Activated T-helper 1 cell treated with anti-CD3 and anti-CD28 coated beads, Interleukin-12 subunit alpha, Interleukin-12 subunit beta, Interleukin-2, Interleukin-4 antibody, amounts not matched to agents 30 ng/mL and 10 ng/mL and 1 ng/mL, durations not matched to agents 14 hours and 24 hours and 36 hours (primary cell): ENCODE measurements at places on chromosomes 12 and 14.
A peak's percentile ranks its signal among the peaks of the same experiment; 100 is the strongest.

- DNase-seq = no peak
Observed at GRCh38 chr12:51533799-51534198, 57.2 kb upstream of the SCN8A start.

GRCh38 chr12:91890742-91891141, 254.9 kb downstream of the BTG1 start:
- no peak for DNase-seq

DNA sequence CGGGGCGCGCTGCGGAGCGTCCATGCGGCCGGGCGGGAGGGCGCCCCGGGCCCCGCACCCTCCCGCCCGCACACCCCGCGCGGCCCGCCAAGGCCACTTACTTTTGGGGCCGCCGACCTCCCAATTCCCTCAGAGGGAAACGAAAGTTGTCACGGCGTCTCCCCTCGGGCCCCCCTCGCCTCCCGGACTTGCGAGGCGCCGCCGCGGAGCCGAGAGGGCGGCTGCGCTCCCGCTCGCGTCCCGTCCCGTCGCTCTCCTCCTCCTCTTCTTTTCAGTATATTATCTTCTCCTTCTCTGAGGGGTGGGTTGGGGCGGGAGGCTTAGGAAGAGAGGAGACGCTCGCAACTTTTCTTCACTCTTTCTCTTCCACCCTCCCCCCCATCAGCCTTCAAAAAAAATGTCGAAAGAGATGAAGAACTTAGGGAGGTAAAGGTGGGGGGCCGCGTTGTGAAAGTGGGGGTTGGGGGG, 613 bp downstream of the DUSP16 start:
- DNase-seq = peak; percentile 14

- DNase-seq = no peak
Observed at GRCh38 chr12:2683283-2684025, 111.3 kb upstream of the FKBP4 start.

DNA sequence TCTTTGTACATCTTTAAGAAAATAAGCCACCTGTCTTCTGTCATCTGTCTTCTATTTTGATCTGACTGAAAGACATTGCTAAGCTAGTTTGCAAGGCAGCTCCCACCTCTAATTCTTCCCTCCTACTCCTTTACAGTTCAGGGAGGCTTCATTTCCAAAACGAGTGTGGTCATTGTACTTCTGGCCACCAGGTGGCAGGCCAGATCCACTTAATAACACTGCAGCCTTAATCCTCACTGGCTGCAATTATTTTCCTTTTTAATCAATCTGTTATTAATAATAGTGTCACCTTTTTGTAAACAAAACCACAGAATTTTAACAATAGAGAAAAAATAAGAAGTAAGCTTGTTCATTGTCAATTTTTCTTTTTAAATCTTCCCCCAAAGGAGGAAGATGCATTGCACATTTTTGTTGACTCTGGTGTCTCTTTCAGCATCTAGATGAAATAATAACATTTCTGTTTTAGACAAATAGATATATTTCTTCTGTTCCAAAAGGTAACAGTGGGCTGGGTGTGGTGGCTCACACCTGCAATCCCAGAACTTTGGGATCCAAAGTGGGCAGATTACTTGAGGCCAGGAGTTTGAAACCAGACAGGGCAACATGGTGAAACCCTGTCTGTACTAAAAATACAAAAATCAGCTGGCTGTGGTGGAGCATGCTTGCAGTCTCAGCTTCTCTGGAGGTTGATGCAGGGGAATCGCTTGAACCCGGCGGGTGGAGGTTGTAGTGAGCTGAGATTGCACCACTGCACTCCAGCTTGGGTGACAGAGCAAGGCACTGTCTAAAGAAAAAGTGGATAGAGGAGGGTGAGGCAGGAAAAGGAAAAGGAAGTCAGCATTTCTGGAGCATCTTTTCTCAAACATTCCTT, 23.3 kb downstream of the GABARAPL1 start:
- no peak for DNase-seq

- DNase-seq = no peak
Observed at GRCh38 chr12:1530592-1531152, 63.7 kb downstream of the FBXL14 start.

DNA sequence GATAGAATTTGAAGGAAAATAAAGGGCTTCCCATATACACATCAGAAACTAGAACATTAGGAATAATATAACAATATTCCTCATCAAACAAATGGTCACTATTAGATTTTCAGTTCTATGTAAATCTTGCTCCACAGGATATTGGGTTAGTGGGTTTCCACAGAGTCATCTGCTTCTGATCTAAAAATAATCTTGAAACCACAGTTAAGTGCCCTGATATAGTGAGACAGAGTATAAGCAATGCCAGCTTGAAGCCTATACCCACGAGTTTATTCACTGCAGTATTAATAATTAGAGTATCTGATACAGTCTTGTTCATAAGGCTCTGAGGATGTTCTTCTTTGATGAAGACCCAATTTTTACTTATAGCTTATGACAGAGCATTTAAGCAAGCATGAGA, 74.5 kb upstream of the ATF7IP start:
- no peak for DNase-seq

GRCh38 chr12:52187206-52187605, 4.6 kb downstream of the KRT80 start:
- DNase-seq = no peak

- no peak for DNase-seq
Observed at GRCh38 chr12:75954041-75954440, 77.5 kb downstream of the PHLDA1 start.

DNA sequence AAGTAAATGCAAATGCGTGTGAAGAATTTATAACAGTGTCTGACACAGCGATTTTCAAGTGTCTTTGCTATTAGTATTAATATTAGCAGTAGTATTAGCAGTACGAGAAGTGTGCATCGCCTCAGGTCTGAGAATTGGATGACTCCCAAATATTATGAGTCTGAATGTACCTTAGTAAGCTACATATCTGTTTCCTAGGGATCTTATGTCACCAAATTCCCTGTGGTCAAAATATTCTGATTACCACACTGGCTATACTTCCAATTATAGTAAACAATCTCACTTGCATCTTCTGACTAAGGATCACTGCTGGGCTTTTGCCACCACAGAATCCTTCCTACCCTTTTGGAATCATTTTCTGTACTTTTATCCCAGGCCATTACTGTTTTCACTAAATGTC, 396.0 kb upstream of the MIS18BP1 start:
- DNase-seq = no peak

DNA sequence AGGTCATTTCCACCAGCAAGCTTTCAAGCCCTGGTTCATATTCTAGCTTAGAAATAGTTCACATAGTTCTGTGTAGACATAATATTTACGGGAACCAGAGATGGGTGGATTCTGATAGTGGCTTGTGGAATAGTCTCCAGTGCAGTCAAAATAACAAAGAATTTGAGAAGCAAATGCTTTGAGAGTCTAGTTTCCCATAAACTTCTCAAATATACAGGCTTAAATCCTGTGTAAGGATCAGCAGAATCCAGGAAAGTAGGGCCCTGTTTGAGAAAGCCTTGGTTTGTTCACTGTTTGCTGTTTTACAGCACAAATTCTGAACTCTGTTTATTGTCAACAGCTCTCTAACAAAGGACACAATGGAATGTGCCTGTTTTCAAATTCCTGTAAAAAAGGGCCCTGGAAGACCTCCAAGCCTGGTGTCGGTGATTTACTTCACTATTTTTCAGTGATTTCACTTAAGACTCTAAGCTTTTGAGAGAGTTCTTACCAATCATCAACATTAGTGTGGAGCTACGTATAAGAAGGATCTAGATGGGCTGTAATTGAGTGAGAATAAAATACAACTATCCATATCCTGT, 11.4 kb upstream of the FOS start:
- no peak for DNase-seq

GRCh38 chr12:122166422-122167349, 7.3 kb downstream of the IL31 start:
- peak; percentile 48 for DNase-seq

GRCh38 chr14:96140952-96141351, 63.7 kb upstream of the BDKRB2 start:
- DNase-seq = no peak

GRCh38 chr12:50922820-50923219, 29.5 kb upstream of the HIGD1C start:
- DNase-seq = no peak

- no peak for DNase-seq
Observed at GRCh38 chr14:54700717-54701116, 133.8 kb downstream of the SAMD4A start.

GRCh38 chr12:70214972-70215617, 28.1 kb upstream of the CNOT2 start:
- no peak for DNase-seq

DNA sequence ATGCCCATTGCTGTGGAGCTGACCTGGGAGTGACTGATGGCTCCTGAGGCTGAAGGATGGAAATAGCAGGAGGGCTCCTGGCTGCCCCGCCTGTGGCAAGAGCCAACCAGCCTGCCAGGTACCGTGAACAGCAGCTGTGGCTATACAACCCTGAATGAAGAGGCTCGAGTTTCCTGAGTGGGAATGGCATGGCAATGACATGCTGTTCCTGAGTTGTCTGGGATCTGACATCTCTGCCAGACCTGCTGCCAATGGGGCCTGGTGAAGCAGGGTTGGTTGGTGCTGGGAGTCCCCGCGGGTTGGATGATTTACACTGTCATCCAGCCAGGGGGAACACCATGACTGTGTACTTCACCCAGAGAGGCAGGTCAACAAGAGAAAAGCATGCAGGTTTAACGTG, 31.8 kb upstream of the LRRC10 start:
- DNase-seq = no peak

- DNase-seq = no peak
Observed at GRCh38 chr14:104398656-104399055, 180.9 kb upstream of the C14orf180 start.

GRCh38 chr12:26011099-26011498, 52.6 kb downstream of the RASSF8 start:
- no peak for DNase-seq

- no peak for DNase-seq
Observed at GRCh38 chr12:71240946-71241345, 83.1 kb upstream of the TSPAN8 start.

GRCh38 chr12:15278816-15279658, 43.3 kb upstream of the PTPRO start:
- no peak for DNase-seq

DNA sequence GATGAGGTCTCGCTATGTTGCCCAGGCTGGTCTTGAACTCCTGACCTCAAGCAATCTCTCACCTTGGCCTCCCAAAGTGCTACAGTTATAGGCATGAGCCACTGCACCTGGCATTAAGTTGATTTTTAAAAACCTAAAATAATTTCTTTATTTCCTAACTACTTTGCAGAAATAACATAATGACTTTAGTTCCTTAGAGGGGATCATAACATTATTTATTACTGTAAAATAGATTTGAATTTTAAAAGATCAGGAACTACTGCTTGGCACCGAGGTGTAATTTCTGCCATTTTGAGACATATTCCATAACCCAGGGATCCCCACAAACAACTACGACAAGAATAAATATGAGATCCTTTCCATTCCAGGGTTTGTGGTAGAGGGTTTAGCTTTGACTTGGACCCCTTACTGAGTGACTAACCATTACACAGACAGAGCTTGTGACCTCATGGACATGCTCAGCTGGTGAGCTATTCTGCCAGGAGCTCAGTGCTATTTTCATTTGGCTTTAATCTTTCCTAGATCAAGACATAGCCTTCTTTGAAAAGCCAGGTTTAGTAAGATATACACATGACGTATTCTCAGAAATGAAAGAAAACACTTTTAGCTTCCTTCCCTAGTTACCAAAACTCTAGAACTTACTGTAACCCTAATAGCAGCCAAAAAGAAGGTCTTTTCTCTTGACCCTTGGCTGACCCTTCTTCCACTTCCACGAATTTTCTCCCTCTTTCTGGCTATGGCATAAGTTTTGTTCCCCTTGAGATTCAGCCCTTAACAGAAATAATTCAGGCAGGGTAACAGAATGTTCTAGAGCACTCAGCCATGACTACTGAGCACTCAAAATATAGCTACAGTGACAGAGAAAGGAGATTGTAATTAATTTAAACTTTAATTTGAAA, 75.1 kb upstream of the NUDT4 start:
- no peak for DNase-seq
